GM04504 (cell line): ENCODE measurements at places on chromosomes 12 and 14.

DNA sequence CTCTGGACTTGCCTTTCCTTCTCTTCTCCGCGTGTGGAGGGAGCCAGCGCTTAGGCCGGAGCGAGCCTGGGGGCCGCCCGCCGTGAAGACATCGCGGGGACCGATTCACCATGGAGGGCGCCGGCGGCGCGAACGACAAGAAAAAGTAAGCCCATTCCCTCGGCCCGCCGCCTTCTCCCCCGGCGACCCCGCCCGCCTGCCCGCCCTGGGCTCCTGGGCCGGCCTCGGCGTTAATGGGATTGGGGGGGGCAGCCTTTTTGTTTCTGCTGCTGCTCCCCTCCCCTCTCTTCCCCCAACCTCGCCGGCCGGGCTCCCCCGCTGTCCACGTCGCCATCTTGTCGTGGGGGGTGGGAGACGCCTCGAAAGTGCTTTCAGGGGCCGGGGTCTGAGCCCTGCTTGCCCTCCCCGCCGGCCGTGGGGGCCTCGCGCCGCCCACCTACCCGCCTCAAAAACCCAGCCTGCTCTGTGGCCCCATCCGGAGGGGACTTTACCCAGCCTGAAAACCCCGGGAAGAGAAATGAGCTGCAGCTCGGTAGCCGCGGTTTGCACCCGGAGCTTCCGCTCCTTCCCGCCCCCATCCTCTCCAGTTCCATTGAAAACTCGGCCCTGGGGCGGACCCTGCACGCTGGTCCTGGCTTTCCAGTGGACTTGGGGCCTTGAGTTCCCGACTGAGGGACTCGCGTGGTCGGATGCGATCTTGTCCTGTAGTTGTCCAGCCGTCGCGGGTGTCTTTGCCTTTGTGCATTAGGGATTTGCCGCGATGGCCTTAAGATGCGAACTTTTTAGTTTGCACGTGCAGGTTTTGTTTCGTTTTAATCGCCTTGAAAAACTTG, 598 bp downstream of the HIF1A start:
- DNase-seq: no peak

DNA sequence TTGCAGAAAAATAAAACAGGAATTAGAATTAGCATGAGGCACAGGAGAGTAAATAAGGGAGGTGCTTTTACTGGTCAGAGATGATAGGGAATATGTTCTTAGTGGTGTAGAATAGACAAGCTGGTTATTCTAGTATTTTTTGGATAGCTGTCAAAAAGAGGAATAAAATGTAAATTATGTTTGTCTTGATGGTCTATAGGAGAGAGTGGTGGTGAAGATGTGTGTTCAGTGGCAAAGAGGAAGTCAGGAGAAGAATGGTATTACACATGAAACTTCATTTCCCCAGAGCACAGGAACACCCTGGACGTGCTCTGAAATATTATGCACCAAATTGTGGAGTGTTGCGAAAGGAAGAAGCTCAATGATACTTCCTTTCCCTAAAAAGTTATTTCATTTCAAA, 27.8 kb downstream of the MUCL1 start:
- no peak for DNase-seq

- DNase-seq: no peak
These were observed 91.0 kb upstream of the MED13L start for GRCh38 chr12:116368196-116369194.

DNA sequence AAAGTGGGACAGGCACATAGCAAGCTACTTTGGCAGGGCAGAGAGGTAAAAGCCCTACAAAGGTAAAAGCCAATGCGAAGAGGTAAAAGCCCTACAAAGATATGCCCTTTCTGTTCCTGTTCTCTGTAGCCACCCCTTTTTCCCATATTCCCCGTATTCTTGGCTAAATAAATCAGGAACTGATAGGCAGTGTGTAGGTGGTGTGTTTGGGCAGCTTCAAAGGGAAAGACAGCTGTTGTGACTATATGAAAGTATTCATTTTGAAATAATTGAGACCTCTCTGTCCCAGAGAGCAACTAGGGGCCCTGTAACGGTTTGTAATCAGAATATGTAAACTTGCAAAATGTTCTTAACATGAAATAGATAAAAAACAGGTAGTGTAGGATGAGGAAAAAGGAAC, 11.3 kb upstream of the SLC41A2 start:
- no peak for DNase-seq

GRCh38 chr14:105061428-105062047, 3.7 kb downstream of the GPR132 start:
- no peak for DNase-seq

- no peak for DNase-seq
These were observed 9.8 kb downstream of the CYP46A1 start for GRCh38 chr14:99693918-99694317.
